ENCODE measurements at places on chromosomes 4 and X. TPM values are rescaled to one million over a fixed set of nuclear protein-coding genes. Genes with fewer than 3 reads are reported as not detected.

- DNase-seq, result no peak
Measured at GRCh38 chr4:173056710-173057109, 111.9 kb upstream of the GALNT7 start.

- no peak for DNase-seq
Measured at GRCh38 chrX:50838820-50839600, 25.0 kb upstream of the SHROOM4 start.

Gene TCP11X2
- not detected for total RNA-seq

DNA sequence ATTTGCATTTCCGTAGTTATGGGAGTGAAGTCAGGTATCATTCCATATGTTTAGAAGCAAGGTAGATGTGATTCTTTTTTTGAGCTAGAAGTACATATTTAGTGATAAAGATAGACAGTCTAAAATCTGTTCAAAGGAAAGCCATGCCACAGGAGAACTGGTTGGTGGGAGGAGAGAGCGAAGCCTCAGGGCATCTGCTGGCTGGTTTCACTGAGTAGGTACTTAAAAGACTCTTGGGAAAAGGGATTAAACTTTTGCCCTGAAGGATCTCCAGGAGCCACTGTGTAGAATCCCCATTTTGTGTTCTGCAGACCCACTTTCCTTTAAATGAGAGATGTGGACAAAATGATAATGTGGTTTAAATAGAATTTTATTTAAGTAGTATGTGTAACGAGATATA lies 89.6 kb downstream of the SHROOM2 start:
- DNase-seq, result no peak

DNA sequence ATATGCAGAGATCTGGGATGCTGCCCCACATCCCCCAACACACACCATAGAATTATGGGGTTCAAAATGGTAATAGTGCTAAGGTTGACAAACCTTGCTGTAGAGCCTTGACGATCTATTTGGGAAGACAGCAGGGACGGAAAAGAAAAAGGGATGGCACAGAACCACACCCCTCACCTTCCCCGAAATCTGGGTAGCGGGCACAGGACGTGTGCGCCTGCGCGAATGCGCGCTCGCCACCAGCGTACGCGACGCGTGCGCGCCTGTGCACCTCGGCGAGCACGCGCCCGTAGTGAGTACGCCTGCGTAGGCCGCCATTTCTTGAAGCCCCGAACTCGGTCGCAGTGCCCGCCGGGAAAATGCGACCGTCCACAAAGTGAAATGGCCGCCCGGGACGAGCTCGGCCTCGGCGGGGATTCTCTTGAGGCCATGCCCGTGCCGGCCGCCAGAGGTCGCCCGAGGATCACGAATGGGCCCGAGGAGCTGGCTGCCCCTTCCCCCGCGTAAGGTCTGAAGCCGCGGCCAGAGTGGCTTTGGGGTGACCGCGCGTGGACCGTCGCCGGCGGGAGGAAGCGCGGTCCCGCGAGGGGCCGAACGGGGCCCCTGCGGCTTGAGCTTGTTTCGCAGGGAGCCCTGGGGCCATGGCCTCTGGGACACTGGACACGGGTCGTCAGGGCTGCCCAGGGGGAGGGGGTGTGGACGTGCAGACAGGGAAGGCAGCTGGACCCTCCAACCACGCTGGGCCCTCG lies 43.6 kb downstream of the ZNF185 start:
- peak; percentile 90 for DNase-seq

- no peak for DNase-seq
Measured at GRCh38 chrX:86148594-86148993, 343 bp downstream of the DACH2 start.

Gene CTAG1A
- total RNA-seq, result not detected

Gene COX18
- total RNA-seq, result 9.9 TPM

DNA sequence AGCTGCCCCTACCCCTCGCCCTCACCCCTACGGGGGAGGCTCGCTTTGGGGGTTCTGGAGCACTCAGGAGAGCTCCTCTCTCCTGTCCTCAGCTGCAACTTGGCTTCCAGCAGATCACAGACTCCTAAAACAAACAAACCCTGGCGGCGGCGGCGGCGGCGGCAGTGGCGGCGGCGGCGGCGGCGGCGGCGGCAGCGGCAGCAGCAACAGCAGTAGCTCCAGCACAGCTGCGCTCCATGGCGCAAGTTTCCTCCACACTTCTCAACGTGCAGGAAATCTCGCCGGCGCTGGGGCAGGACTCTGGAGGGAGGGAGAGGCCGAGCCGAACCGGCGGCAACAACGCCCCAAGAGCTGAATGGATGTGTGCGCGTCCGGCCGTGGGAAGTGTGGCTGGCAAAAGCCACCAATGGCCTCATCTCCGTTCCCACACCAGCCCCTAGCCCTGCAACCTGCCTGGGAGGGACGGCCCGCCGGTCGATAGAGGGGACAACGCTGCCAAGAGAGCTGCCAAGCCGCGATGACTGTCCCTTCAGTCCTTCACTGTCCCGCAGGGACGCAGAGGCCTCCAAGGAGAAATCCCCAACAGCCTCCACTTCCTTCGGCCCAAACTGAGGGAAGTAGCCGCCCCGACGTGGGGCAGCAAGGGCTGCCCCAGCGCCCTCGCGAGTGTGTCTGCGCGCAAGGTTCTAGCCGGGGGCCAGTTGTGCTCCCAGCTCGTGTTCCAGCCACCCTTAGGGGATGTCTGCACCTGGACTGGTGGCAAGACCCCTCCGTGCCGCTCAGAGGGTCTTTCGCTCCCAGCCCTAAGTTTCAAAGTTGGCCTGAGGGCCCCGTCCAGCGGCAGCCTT lies 775 bp downstream of the SHROOM4 start:
- peak; percentile 9 for DNase-seq
